ENCODE measurements at places on chromosomes 11 and 22.

DNA sequence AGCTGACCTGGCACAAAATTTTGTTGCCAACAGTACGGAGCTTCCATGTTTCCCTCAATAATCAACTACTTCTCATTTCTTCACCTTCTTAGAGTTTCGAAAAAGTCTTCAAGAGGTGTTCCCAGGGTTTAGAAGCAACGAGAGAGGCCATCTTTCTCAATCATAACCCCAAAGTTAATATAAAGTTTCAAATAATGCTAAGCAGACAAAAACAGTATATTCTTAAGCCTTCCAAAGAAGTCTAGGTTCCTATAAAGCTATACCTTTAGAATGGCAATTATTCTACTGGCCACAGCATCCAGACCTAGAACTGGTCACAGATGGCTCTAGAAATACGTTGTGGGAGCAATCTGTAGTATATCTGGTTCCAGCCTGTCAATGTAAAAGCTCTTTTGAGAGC is 16.9 kb downstream of the DDX6 start:
- DNase-seq = no peak

GRCh38 chr22:20155330-20156041 is 4.6 kb upstream of the CCDC188 start:
- no peak for DNase-seq

DNA sequence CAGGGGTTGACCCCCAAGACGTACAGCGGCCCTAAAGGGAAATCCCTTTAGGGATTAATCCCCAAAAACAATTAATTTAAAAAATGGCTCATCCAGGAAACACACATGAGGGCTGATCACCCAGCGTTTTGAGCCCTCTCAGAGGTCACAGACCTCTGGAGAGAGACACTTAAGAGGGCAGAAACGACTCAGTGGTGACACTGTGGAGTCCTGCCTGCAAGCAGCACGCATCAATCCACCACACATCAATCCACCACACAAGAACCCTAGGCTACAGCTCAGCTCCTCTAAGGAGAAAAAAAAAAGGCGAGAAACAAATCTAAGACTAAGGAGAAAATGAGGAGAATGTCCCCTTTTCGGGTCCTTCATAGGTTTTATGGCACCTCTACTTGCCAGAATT is 12.5 kb upstream of the SELENOH start:
- no peak for DNase-seq

DNA sequence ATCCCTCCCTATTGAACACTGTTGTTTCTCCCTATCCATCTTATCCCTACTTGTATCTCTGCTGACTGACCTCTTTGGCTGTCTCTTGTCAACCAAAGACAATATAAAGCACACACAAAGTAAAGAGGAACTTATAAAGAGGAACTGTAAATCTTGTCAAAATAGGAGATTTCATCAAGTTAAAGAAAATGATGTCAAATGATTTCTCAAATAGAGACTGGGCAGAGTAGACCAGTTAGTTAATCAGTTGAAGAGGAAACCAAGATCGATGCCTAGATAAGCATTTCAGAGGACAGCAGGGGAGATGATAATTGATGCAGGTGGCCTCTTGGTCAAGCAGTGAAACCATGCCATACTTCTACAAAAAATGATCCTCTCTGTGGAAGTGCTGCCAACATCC is 22.7 kb downstream of the KCNQ1OT1 start:
- DNase-seq = no peak

DNA sequence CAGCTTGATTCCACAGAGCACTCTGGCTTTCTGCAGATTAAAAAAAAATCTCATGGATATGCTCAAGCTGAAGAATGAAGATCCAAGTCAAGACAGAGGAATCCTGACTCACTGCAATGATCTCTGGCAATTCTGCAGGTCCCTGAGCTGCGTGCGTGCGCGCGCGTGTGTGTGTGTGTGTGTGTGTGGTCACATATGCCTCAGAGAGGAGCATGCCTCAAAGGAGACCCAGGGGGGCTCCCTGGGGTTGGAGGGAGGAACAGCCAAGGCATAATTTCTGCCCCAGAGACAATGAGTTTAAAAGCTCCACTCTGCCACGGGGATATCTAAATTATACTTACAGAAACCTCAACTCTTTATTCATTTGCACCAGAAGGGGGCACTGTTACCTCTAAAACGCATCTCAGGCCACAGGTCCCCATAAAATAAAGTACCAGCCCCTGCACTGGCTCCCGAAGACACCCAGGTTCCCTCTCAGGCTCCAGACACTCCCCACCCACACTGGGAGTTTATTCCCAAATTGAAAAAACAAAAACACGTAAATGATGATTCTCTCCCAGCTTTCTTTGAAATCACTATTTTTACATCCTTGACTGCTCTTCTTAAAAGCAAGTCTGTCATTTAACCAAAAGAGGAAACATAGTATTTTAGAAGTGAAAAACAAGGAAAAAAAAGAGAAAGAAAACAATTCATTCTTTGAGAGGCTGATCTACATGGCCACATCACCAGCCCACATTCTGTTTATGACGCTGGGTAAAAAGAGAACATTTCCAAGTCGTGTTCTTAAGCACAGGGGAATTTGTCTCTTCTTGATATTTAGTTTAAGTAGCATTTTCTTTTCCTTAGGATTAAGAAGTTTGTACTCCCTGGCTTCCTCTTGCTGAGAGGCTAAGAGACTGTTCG is 401.0 kb downstream of the LARGE1 start:
- no peak for DNase-seq

DNA sequence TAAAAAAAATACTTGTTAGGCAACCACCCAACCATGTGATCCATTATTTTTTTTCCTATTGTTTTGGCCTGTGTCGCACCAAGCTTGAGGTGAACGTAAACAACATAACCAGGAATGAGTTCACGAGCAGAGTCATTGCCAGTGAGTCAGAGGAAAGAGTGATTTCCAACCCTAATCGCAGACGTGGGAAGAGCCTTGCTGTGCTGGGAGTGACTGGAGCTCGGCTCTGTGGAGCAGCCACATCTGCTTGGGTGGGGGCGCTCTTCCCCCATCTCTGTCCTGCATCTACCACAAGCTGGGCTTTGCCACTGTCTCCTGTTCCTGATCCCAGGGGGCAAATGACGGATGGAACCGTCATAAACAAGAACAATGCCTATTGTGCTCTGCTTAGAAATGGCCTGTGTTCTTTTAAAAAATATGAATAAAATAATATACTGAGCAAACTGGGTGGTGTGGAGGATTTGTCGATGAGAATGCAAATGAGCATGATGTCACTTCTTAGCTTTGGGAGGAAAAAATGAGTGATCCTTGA is 210.0 kb downstream of the KIRREL3 start:
- DNase-seq = no peak

- DNase-seq = no peak
Observed at GRCh38 chr11:102499151-102499550, 31.4 kb downstream of the MMP7 start.

GRCh38 chr22:45317551-45318167 is 7.9 kb downstream of the FAM118A start:
- DNase-seq = no peak

DNA sequence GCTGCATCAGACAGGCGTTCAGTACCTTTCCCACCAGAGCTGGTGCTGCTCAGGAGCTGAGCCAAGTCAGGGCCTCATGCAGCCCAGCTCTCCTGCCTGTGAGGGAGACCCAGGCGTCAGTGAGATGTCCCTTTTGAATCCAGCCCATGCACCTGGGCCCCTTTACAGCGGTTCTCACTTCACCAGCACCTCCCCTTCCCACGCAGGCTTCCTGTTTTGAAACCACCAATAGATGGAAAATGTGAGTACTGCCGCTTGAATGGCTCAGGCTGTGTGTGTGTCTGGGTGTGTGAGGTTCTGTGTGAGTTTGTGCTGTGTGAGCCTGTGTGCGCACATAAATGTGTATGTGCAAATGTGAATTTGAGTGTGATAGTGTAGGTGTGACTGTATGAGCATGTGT is 88.4 kb downstream of the UBASH3B start:
- peak; percentile 65 for DNase-seq

GRCh38 chr22:19959043-19959586 is 17.5 kb upstream of the TXNRD2 start:
- no peak for DNase-seq

DNA sequence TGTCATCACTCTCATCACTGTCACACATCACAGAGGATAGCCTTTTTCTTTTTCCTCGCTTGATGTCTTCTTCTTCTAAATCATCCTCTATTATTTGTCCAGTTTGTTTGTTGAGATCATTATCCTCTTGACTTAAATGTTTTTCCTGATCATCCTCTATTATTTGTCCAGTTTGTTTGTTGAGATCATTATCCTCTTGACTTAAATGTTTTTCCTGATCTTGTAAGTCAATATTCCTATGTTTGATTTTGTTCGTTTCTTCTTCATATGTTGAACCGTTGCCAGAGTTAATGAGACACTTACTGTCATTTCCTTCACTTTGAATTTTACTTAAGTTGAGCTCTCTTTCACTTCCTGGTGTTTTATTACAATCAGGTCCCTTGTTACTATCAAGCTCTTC is 5.6 kb downstream of the CCDC82 start:
- no peak for DNase-seq

DNA sequence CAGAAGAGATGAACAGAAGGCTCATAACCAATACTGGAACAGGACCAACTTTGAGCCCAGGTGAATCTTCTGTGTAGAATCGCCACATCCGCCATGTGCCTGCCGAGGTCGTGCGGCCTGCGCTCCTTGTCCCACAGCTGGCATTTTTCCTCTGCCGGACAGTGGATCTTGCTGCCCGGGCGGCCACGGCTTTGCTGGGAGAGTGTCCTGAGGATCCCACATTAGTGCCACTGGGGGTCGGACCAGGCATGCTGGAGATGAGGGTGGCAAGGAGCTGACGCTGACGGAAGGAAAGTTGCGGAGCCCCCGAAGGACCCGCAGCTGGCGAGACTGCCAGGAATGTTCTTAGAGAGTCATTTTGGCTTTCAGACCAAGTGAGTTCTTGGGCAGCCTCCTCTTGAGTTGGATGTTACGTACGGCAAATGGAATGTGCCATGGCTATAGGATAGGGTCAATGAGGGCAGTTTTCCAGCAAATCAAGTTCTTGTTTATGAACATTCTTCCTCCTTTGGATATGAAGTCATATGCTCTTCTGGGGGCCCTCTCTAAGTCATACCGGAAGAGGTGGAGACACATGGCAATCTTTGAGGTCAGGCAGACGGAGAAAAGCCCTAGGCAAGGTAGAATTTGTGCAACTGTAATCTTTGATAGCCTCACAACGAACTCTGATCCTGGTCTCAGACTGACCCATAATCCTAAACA is 57.4 kb upstream of the NUP160 start:
- DNase-seq = no peak

DNA sequence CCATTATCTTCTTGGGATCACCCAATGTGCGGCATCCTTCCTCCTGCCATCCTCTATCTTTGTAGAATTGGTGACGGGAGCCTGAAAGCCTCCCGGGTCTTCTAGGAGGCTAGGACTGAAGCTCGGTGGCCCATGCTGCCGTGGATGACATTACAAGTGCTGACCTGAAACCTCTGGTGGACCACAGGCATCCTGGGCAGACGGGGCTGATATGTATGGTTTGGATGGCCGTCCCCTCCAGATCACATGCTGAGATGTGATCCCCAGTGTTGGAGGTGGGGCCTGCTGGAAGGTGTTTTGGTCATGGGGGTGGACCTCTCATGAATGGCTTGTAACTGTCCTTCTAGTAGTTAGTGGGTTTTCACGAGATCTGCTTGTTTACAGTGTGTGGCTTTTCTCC is 1525.8 kb downstream of the BRD1 start:
- no peak for DNase-seq

DNA sequence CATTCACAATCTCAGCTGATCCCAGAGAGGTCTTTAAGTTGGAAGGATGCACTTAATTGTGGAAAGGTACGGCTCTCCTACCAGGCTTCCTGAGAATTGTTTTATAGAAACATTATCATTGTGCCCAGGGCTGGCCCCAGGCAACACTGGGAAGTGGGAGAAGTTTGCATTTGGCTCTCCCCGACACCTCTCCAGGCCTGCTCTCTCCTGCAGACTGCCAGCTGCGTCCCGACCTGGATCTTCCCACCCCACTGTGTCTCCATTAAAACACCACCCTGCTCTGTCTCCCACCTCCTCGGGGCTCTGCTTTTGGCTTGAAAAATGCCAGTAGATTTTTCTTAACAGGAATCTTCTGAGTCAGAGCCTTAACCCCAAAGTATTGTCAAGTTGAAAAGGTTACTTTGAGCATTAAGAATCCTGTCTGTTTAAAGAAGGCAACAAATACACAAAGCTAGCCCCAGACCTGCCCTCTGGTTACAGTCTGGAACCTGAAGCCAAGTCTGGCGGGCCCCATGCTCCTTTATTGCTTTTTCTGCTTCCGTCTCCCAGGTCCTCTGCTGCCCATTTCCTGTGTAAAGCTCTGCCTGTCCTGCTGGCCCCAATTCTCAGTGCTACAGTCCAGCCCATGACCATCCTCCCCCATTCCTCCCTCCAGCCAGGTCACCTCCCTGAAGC is 530.2 kb downstream of the SOX6 start:
- DNase-seq = no peak

GRCh38 chr22:37386441-37386840 is 40.8 kb downstream of the ELFN2 start:
- no peak for DNase-seq

DNA sequence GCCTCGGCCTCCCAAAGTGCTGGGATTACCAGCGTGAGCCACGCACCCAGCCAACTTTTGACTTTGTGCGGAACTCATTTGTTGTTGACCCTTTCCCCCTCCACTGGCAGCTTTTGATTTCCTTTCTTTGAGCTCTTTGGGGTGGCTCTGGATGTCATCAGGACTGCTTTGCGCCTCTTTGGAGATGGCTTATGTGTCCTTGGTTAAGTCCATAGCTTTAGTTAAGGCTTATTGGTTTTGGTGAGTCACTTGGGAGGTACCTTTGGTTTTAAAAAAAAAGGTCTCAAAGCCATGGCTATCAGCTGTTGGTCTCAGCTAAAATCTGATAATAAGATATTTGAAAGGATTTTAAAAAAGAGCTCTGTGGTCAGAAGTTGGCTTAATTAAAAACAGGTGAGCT is 5.1 kb upstream of the ARSA start:
- DNase-seq = no peak

- no peak for DNase-seq
Observed at GRCh38 chr22:31891366-31892079, 52.8 kb upstream of the YWHAH start.

DNA sequence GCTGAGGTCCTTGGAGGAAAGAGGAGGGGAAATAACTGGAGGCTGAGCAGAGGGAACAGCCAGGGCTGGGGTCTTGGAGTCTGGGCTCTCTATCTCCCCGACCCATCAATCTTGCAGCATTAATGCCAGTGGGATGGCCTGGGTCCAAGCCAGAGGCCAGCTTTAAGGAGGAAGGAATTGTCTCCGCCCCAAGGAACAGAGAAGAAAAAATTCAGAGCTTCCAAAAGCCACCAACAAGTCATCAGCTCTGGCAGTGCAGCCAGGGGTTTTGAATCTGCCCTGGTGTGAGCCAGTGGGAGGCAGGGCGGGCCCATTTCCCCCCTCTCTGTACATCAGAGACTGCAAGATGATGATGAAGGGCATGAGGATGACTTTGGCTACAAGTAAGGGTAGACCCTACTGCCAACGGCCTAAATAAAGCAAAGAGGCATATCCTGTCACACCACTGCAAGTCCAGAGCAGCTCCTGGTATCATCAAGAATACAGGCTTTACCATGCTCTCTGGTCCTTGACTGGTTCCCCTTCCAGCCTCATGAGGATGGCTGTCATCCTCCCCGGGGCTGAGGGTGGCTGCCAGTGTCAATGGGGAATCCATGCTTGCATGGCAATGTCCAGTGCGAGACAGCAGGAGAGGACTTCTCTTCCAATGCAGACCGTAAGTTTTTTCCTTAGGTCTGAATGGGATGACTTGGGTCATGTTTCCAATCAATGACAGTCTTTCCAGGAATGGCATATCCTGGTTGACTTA is 34.4 kb downstream of the LRRC32 start:
- no peak for DNase-seq

GRCh38 chr11:113894421-113894996 is 10.1 kb upstream of the HTR3B start:
- DNase-seq = no peak

- no peak for DNase-seq
Observed at GRCh38 chr11:42709216-42709615, 602.6 kb upstream of the API5 start.

Data from stimulated activated CD8-positive, alpha-beta memory T cell treated with anti-CD3 and anti-CD28 coated beads, Interleukin-4, amount 100 ng/mL, for 4 hours (primary cell).